ENCODE measurements at places on chromosomes 12 and 14.

GRCh38 chr12:71780237-71780822, 25.7 kb downstream of the RAB21 start:
- DNase-seq = no peak

DNA sequence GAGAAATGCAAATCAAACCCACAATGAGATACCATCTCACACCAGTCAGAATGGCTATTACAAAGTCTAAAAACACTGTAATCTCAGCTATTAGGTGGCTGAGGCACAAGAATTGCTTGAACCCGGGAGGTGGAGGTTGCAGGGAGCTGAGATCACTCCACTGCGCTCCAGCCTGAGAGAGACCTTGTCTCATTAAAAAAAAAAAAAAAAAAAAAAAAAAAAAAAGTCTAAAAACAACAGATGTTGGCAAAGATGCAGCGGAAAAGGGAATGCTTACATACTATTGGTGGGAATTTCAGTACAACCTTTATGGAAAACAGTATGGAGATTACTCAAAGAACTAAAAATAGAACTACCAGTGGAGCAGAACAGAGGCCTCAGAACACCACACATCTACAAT, 19.0 kb upstream of the ATF7 start:
- DNase-seq = no peak

DNA sequence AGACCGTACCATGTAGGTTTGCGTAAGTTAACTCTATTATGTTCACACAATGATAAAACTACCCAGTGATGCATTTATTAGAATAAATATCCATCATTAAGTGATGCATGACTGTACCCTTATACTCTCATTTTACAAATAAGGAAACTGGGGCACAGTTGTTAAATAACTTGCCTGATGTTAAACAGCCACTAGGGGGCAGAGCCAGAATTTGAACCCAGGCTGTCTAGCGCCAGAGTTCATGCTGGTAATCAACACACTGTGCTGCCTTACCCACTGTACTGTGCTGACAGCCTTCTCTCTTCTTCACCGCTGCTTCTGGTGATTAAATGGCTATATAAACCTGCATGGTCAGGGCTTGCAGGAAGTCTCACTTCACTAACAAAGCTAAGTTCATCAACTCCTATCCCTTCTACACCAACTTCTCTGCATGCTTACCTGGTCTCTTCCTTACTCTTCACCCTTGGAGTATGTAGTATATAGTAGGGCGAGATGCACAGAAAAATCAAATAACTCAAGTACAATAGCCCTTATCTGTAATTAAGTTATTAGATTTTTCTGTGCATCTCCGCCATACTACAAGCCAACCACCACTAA, 43.6 kb upstream of the APPL2 start:
- DNase-seq = peak; percentile 7

- no peak for DNase-seq
Observed at GRCh38 chr12:56014205-56014604, 6.6 kb upstream of the IKZF4 start.

- DNase-seq = no peak
Observed at GRCh38 chr12:105212438-105212837, 23.5 kb downstream of the APPL2 start.

DNA sequence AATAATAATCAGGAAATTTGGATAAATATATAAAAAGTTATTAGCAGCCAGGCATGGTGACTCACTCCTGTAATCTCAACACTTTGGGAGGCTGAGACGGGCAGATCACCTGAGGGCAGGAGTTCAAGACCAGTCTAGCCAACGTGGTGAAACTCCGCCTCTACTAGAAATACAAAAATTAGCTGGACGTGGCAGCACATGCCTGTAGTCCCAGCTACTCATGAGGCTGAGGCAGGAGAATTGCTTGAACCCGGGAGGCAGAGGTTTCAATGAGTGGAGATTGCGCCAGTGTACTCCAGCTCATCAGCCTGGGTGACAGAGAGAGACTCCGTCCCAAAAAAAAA, 64.5 kb downstream of the SYT1 start:
- DNase-seq = no peak

GRCh38 chr12:99067171-99067785, 422.2 kb downstream of the APAF1 start:
- DNase-seq = no peak

DNA sequence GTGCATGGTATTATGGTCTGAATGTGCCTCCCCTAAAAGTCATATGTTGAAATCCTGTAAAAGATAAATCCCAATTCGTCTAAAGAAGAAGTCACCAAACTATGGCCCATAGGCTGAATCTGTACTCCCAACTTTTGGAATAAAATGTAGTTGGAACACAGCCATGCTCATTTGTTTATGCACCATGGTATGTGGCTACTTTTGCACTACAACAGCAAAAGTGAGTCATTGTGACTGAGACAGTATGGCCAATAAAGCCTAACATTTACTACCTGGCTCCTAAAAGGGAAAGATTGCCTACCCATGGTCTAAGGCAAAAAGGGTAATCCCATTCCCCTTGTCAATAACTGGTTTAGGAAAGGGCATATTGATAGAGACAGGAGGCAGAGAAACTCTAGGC, 101.8 kb downstream of the LRIG3 start:
- no peak for DNase-seq

GRCh38 chr12:132561427-132562156, 48.8 kb downstream of the LRCOL1 start:
- DNase-seq = no peak

DNA sequence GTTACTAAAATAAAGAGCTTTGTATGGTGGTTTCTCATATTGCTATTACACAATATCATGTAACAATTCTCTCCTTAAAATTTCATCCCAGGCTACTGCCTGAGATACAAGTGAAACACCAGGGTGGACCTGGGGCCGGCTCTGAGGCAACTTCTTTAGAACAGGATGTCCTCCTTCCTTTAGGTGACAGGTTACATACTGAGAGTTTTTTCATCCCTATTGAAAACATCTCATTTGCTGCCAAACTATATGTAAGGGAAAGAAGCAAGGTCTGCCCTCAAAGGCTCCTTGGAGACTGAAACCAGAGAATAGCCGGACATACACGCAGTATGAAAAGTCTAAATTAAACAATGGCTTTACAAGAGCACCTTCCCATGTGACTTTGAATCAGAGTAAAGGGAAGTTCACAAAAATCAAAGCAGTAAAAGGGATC, 139.9 kb downstream of the DUSP6 start:
- DNase-seq = no peak

GRCh38 chr12:62621101-62621638, 154.5 kb downstream of the MON2 start:
- peak; percentile 93 for DNase-seq

DNA sequence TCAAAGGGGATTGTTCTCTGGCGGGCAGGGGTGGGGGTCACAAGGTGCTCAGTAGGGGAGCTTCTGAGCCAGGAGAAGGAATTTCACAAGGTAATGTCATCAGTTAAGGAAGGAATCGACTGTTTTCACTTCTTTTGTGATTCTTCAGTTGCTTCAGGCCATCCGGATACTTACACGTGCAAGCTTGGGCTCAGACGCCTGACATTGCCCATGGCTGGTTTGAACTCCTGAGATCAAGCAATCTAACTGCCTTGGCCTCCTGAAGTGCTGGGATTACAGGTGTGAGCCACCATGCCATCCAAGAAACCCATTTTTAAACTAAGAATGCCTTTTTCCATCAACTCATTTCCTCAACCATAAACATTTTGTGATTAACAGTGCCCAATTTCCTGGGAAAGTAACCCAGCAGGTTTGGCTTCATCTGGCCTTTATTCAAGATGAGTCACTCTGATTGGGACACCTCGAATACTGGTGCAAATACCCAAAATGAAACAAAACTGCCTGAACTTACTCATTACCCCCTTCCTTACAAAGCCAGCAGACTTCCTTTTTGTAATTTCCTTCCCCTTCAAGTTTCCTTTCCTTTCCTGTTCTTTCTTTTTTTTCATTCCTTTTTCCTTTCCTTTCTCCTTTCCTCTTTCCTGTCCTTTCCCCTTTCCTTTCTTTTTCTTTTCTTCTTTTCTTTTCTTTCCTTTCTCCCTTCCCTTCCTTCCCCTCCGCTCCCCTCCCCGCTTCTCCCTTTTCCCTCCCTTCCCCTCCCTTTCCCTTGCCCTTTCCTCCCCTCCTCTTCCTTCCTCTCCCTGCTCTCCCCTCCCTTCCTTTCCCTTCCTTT, 10.2 kb upstream of the RNASE10 start:
- no peak for DNase-seq

GRCh38 chr12:58513301-58513834, 406.9 kb downstream of the LRIG3 start:
- DNase-seq = no peak

DNA sequence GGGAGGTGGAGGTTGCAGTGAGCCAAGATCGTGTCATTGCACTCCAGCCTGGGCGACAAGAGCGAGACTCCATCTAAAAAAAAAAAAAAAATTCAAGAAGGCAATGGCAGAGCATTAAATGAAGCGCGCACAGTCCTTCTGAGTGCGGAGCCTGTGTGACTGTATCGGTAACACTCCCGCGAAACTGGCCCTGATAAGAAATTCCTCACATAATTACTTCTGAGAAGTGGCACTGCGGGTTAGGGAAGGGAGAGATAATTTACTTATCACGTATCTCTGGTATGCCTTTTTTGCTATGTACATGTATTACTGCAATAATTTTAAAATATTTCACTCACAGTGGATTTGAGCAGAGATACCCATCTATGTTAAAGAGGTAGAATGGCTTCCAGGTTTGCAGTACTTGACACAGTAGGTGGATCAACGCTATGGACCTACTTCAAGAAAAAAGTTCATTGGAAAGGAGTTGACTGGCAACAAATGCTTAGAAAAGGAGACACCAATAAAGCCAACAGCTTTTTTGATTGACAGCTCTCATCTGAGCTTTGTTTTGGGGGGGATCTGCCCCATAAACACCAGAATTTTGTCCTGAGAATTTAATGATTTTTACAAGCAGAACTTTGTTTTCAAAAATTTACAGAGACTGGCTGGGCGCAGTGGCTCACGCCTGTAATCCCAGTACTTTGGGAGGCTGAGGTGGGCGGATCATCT, 29.2 kb upstream of the SPTLC2 start:
- DNase-seq = no peak

DNA sequence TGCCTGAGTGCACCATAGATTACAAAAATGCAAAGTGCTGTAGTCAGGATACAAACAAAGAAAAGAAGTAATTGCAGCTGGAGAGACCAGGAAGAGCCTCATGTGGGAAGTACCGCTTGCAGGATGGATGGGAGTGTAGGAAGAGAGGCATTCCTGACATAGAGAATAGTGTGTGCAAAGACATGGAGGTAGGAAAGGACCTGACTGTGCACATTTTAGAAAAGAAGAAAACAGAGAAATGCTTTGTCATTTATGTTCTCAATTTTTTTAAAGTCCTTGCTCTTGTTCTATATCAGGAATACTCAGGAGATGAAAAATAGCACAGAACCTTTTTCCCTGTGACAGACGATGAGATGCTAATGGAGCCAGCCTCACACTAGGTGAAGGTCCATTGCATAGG, 358.7 kb upstream of the TMPO start:
- DNase-seq = peak; percentile 6

DNA sequence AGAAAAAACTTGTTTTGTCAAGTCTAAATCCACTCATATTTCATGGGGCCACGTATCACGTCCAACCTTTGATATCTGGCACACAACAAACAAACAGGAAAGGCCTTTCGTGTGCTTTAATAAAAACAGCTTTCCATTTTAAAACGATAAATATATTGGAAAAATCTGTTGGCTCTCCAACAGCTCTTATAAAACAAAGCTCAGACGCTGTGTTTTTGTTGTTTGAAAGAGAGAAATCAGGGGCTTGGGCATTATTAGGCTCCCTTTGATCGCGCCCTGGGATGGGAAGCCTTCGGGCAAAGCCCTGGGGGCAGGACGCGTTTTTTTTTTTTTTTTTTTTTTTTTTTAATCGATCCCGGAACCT, 429 bp upstream of the PLEKHA5 start:
- no peak for DNase-seq

GRCh38 chr14:93936245-93936644, 9.1 kb downstream of the FAM181A start:
- peak; percentile 66 for DNase-seq

DNA sequence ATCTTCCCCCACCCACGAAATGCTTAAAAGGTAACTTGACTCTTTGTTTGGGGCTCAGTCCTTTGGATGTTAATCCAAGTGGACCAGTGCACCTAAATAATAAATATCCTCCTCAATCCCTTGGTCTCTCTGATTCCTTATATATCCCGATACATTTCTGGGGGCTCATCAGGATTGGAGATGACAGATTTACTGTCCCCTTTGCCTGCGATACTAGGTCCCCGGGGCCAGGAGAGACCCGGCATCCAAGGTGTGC, 26.3 kb downstream of the KLRK1 start:
- no peak for DNase-seq

GRCh38 chr12:127619869-127620734, 646.9 kb upstream of the TMEM132C start:
- peak; percentile 89 for DNase-seq

GRCh38 chr14:102511538-102511937, 2.0 kb upstream of the ANKRD9 start:
- DNase-seq = no peak

GRCh38 chr12:51374361-51374760, 16.8 kb downstream of the GALNT6 start:
- DNase-seq = no peak

- DNase-seq = no peak
Observed at GRCh38 chr14:91891721-91892220, 24.4 kb upstream of the TC2N start.

- DNase-seq = no peak
Observed at GRCh38 chr12:30827101-30828066, 72.6 kb upstream of the CAPRIN2 start.

- no peak for DNase-seq
Observed at GRCh38 chr12:120267736-120268135, 2.2 kb upstream of the PXN start.

GRCh38 chr12:106234449-106234848, 13.4 kb downstream of the CKAP4 start:
- no peak for DNase-seq

Measured in NCI-H748 treated with DMSO at 0.1 percent for 48 hours (cell line).